ENCODE measurements at places on chromosomes 1 and 21.

- DNase-seq, result no peak
Measured at GRCh38 chr21:29524055-29524454, 225.3 kb downstream of the BACH1 start.

GRCh38 chr21:41604583-41605041, 96.7 kb upstream of the TMPRSS2 start:
- DNase-seq, result no peak

- DNase-seq, result no peak
Measured at GRCh38 chr1:206873603-206874188, 8.3 kb downstream of the IL20 start.

- no peak for DNase-seq
Measured at GRCh38 chr1:69511426-69512192, 56.1 kb upstream of the LRRC7 start.

- DNase-seq, result no peak
Measured at GRCh38 chr1:62597281-62597680, at the start of gene ANGPTL3. TSS of gene ANGPTL3 (plus strand) at chr1:62597520. CDS start at chr1:62597567, 47 bp downstream.

DNA sequence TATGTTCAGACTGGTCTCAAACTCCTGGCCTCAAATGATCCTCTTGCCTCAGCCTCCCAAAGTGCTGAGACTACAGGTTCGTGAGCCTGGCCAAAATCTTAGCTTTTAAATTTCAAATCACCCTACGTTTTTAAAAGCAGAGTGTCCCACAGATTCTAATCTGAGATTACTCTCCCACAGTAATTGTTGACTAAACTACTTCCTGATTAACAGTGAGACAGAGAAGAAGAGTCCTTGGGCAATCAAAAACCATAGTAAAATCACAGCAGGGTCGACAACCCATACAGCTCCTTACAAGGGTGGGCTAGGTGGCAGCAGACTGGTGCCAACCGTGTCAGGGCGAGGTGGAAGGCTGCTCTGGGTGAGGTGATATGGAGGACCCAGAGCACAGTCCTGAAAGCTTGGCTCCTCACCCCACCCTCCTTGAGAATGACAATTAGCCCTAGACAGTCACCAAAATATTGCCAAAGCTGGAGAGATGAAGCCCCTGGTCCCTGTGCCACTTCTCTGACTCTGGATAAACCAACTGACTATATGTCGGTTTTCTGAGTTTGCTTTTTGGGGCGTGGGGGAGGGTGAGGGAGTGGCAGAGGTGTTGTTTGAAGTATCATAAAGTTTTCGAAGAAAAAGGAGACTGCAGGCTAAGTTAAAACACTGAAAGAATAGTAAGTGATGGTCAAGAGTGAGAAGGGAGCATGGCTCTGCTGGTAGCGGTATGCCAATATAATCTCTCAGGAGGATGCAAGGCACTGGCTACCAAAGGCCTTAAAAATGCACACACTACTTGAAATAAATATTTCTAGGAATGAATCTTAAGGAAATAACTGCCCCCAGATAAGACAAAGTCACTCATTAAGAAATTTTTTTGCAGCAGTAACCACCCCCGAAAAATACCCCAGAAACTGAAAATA, 86.8 kb downstream of the SLC45A1 start:
- DNase-seq, result no peak

- DNase-seq, result no peak
Measured at GRCh38 chr1:202221911-202222909, 28.6 kb downstream of the LGR6 start.

All from activated CD4-positive, alpha-beta T cell treated with anti-CD3 and anti-CD28 coated beads for 24 hours (primary cell).